ENCODE measurements at places on chromosomes 11 and 22. TPM values are rescaled to one million over a fixed set of nuclear protein-coding genes. Genes with fewer than 3 reads are reported as not detected.

Gene GGT5
- not detected for total RNA-seq

Gene TIMM10B
- 39.0 TPM for total RNA-seq

DNA sequence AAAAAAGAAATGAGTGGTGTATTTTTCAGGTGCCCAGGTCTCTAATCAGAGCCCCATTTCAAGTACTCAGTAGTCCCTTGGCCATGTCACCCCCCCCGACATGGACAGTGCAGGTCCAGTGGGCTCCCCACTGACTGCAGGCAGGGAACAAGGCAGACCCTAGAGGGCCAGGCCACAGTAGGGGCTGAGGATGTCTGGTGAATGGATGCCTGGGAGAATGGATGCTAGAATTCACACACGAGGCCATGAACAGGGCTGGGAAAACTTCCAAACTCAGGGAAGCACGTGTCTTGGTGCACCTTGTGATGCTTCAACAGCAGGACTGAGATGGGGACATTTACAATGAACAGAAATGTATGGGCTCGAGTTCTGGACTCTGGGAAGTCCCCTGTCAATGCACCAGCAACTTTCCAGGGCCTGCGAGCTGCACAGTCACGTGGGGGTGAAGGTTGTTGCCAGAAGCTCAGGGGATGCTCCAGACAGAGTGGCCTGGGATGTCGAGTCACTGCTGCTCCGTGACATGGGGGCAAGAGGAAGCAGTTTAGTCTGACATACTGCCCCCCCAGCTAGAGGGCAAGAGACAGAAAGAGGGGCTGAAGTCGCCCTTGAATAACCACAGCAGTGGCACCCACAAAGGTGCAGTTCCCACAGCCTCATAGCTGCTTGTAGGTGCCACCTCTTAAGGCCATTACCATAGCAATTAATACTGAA lies 3.1 kb downstream of the APOBEC3G start:
- DNase-seq: no peak
- peaks cover 69% of the 10 kb centered on the region for H3K36me3 ChIP-seq
- peak overlapping the region; percentile 71 for H3K27ac ChIP-seq
- no peaks in the 10 kb centered on the region for H3K27me3 ChIP-seq

Gene GLYAT
- total RNA-seq: not detected

- peaks cover 45% of the 10 kb centered on the region for H3K4me1 ChIP-seq
- H3K27me3 ChIP-seq: no peaks in the 10 kb centered on the region
- DNase-seq: peak; percentile 70
- peak within 1 kb of the TSS; percentile 94 for H3K27ac ChIP-seq
- H3K36me3 ChIP-seq: peaks cover 42% of the 10 kb centered on the region
- peak within 1 kb of the TSS; percentile 96 for H3K4me3 ChIP-seq
Observed at GRCh38 chr11:5689551-5689983, at the start of gene TRIM22. Gene TRIM22 (plus strand): TSS chr11:5689790. CDS start chr11:5696233, 6,443 bp downstream.

Gene TMEM41B
- total RNA-seq: 49.0 TPM

DNA sequence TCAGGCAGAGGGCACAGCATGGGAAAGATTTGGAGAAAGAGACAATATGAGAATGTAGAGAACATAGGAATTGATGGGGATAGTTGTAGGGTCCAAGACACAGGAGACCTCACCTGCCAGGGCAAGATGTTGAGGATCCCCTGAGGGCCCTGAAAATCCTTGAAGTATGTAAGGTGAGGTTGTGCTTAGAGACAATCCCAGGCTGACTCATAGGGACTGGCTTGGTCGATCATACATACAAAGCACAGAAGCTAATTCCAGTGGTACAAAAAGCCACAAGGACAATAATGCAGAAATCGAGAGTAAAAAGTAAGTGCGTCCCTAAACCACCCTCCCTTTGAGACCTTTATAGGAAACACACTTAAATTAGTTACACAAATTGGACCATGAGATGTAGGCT lies 468.2 kb downstream of the MIAT start:
- H3K27ac ChIP-seq: no peak overlapping the region
- no peak for DNase-seq
- H3K4me3 ChIP-seq: no peak overlapping the region
- no peaks in the 10 kb centered on the region for H3K4me1 ChIP-seq

Gene OR6A2
- total RNA-seq: not detected

DNA sequence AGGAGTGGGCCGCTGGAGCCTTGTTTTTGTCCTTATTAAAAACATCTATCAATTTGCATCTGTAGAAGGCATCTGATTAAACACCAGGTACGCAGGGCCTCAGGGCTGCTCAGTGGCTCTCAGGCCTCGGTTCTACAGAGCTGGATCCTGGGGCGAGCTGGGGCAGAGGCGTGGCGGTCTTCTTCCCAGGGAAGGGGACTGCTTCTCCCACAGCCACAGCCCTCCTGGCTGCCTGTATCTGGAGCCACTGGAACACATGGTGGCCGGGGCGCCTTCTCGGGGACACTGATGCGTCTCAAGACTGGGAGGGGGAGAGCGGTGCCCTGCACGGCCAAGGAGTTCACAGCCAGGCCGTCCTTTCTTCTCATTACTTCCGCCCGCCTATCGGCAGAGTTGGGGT lies 1178.2 kb downstream of the BRD1 start:
- H3K27me3 ChIP-seq: no peaks in the 10 kb centered on the region
- no peaks in the 10 kb centered on the region for H3K36me3 ChIP-seq
- DNase-seq: no peak
- no peak overlapping the region for H3K4me3 ChIP-seq

- H3K4me1 ChIP-seq: no peaks in the 10 kb centered on the region
- DNase-seq: no peak
- no peak overlapping the region for H3K27ac ChIP-seq
- no peaks in the 10 kb centered on the region for H3K36me3 ChIP-seq
Observed at GRCh38 chr11:130513132-130513531, 64.7 kb downstream of the ADAMTS15 start.

DNA sequence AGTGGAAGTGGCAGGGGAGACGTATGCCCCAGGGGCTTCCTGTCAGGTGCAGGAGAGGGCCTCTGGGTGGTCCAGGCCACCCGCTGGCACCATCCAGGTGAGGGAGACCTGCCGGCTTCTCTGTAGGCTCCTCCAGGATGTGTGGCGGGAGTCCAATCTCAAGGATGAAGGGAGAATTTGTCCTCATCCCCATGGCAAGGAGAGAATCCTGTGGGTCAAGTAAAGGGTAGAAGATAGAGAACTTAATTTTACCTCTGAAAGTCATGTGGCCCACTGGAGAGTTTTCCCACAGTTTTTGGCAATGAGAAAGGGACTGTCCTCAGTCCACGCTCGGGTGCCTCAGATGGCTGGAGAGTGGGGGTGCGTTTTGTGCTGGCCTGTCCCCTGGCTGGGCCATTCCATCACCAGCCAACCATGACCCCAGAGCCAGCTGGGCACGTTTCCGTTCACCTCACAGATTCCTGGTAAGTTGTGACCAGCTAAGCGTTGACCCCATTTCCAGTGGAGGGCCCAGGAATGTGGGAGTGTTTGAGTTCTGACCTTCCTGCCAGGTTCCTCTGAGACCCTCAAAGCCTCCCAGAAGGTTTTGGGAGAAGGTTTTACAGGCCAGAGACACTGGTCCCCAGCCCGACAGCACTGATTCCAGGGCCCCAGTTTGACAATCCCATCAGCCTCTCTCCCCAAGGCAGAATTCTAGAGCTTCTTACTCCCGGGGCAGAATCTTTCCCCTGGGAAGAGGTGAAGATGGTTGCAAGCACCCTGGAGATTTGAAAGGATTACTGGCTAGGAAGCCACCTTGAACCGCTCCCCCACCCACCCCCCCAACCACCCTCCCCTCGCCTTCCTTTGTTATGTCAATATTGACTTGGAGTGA lies 2.6 kb downstream of the OVOL1 start:
- peaks cover 42% of the 10 kb centered on the region for H3K27me3 ChIP-seq
- peaks cover 47% of the 10 kb centered on the region for H3K4me1 ChIP-seq
- H3K36me3 ChIP-seq: peaks cover 2% of the 10 kb centered on the region
- DNase-seq: no peak
- H3K27ac ChIP-seq: no peak overlapping the region
- H3K4me3 ChIP-seq: no peak overlapping the region

DNA sequence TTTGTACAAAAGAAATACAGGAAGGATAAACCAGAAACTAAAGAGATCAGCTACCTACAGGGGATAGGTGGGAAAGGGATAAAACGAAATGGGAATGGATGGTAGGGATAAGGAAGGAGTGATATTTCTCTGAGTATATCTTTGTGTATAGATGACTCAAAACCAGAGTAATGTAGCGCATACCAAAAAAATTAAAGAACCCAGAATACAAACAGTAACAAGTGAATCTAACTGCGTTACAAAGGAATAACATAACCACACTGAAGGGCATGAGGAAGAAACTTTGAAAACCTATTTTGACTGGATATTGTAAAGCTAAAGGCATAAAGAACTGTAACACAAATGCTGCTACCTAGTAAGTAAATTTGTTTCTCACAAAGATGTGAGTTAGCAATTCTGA lies 37.9 kb downstream of the MAPK1 start:
- no peak for DNase-seq
- H3K4me1 ChIP-seq: peaks cover 18% of the 10 kb centered on the region
- H3K27me3 ChIP-seq: no peaks in the 10 kb centered on the region
- H3K4me3 ChIP-seq: no peak overlapping the region
